ENCODE measurements at places on chromosomes 5 and 9. TPM values are rescaled to one million over a fixed set of nuclear protein-coding genes. Genes with fewer than 3 reads are reported as not detected.

GRCh38 chr5:170266570-170267381 is 30.8 kb downstream of the LCP2 start:
- no peak for DNase-seq
- no peak overlapping the region for H3K27ac ChIP-seq
- no peak overlapping the region for H3K4me3 ChIP-seq
- H3K27me3 ChIP-seq, result peaks cover 51% of the 10 kb centered on the region

The SLC27A6 gene
- total RNA-seq, result 0.16 TPM

- no peaks in the 10 kb centered on the region for H3K36me3 ChIP-seq
- no peaks in the 10 kb centered on the region for H3K4me1 ChIP-seq
- no peak for DNase-seq
- no peak overlapping the region for H3K4me3 ChIP-seq
- no peaks in the 10 kb centered on the region for H3K27me3 ChIP-seq
Observed at GRCh38 chr5:1097381-1097987, 14.4 kb downstream of the SLC12A7 start.

The GRXCR2 gene
- not detected for total RNA-seq

All from MCF 10A (cell line).